ENCODE measurements at places on chromosomes 6 and 20. TPM values are rescaled to one million over a fixed set of nuclear protein-coding genes. Genes with fewer than 3 reads are reported as not detected.

DNA sequence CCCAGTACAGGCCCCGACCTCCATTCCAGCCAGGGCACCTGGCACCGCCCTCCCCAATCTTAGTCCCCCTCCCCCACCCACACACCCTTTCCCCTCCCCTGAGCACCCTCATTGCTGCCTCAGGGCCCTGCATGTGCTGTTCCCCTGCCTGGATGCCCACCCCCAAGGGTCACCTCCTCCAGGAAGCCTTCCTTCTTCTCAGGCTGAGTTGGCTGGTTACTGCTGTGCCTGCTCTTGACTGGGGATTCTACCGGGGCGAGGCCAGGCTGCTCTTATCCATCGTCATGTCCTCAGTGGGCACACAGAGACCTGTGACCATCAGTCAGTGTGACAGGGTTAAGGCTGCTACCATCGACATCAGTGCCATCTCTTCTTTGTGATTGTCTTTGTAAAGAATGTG lies 23.6 kb downstream of the BHLHE23 start:
- no peak for DNase-seq

GRCh38 chr20:41770427-41770826 lies 152.2 kb upstream of the CHD6 start:
- DNase-seq, result no peak

- no peak for DNase-seq
Measured at GRCh38 chr6:14849185-14849584, 396.7 kb upstream of the JARID2 start.

GRCh38 chr20:38065764-38066375 lies 32.3 kb downstream of the RPRD1B start:
- no peak for DNase-seq

- DNase-seq, result no peak
Measured at GRCh38 chr6:21508753-21509152, 84.8 kb upstream of the SOX4 start.

- no peak for DNase-seq
Measured at GRCh38 chr6:20319520-20320357, 81.9 kb upstream of the E2F3 start.

DNA sequence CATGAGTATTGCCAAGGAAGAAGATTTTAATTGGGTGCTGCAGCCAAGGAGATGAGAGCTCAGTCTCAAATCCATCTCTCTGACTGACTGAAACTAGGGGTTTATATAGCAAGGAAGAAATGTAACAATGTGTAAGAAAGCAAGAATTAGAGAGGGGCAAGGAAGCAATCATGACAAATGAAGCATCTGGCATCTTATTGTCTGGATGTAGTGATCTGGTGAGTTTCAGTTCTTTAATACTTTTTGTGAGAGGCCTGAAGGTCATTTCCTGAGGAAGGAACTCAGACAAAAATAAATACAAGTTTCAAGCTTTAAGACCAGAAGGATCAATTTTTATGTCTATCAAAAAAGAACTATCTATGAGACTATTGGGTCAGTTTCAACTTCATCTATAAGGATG lies 64.2 kb downstream of the HTR1E start:
- DNase-seq, result no peak

- no peak for DNase-seq
Measured at GRCh38 chr6:89794324-89794723, 25.3 kb downstream of the MDN1 start.

GRCh38 chr6:36728289-36729160 lies 30.9 kb downstream of the RAB44 start:
- no peak for DNase-seq

DNA sequence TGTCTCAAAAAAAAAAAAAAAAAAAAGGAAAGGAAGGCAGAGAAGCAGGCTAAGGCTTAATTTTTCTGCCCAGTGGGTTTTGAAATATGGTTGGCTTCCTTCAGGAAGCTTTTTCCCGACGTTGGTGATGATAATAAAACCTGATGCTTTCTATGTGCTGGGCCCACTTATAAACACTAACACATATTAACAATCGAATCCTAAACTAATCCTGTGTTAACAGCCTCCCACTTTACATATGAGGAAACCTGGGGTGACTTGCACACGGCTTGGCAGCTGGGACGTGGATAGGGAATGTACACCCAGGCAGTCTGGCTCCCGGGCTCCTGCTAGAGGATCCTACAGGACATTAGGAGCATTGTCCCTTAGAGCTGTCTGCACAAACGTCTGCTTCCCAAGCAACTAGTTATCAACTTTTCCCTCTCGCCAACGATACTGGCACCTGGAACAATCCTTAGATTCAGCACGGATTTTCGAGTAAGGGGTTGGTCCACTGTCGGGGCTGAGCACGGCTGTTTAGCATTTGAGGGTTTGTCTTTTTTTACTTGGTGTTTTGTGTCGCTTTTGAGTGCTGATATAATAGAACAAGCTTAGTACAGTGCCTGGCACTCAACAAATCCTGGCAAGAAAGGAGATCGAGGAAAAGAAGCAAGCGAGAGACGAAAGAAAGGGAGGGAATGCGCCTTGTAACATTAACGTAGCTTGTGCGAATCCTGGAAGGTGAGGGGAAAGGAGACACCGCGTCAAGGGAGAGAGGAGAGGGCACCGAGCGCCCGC lies 622 bp upstream of the KIZ start:
- no peak for DNase-seq

- DNase-seq, result no peak
Measured at GRCh38 chr6:7727946-7728854, 2.3 kb downstream of the BMP6 start.

- no peak for DNase-seq
Measured at GRCh38 chr6:11202513-11203305, 29.8 kb downstream of the NEDD9 start.

TRIM38 gene
- 9.1 TPM for polyA plus RNA-seq

RCAN2 gene
- 0.11 TPM for polyA plus RNA-seq

NRSN1 gene
- not detected for polyA plus RNA-seq

PAK5 gene
- polyA plus RNA-seq, result not detected
